CD8-positive, alpha-beta memory T cell (primary cell): ENCODE measurements at places on chromosomes 6 and 20.

GRCh38 chr6:43942616-43943015 lies 172.6 kb downstream of the VEGFA start:
- no peak for DNase-seq

DNA sequence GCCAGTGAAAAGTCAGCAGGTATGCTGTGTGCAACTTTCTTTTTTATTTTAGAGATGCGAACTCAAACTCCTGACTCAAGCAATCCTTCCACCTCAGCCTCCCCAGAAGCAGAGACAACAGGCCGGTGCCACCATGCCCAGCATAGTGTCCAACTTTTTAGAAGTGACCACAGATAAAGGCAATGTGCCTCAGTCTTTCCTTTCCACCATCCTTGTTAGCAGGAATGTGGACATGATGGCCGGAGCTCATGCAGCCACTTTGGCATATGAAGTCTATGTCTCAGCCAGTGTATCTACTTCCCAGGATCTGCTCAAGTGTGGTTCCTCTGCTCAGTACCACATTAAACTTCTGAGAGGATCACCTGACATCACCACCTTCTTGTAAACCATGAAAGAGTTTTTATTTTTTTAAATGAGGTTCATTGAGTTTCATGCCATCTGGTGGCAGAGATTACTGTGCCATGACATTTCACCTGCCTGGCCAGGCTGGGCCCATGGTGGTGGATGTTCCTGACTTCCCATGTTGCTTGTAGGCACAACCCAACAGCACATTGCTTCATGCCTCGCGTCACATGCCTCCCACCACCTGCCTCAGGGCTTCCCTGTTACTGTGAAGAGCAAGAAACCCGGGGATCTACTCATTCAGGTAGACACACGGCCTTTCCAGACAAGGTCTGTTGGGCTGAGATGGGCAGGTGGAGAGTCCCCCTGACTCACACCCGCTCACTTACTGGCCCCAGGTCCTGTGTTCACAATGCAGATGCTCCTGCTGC lies 216.5 kb downstream of the LY86 start:
- no peak for DNase-seq

DNA sequence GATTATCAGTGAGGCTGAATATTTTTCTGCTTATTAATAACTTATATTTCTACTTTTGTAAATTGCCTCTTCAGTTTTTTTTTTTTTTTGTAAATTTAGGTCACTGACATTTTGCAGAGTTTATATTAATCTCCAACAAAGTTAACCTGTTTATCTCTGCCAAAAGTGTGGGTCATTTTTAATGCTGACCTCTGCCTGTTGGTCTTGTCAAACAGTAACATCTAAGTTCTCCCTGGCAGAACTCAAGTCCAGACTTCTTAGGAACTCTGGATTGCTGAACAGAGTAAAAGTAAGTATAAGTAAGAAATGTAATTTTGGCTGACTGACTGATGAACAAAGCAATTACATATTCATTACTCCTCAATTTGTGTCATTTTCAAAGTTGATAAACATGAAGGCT lies 83.9 kb downstream of the CD109 start:
- DNase-seq: no peak

DNA sequence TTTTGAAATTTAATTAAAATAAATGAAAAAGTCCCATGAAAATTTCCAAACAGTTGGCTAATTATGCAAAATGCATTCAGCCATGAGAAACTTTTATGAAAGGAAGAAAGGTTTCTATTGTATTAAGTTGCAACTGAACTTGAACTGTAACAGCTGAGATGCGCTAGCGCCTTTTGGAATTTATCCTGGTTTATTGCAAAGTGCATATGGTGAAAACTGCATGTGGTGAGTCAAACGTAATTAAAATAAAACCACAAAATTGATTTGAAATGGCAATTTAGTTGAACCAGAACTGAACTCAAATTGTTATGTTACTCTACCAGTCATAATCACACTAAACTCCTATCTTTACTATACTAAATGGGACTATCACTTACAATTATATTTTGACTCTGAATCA lies 46.4 kb upstream of the COL21A1 start:
- DNase-seq: no peak

GRCh38 chr20:33986560-33987216 lies 7.0 kb upstream of the RALY start:
- no peak for DNase-seq

DNA sequence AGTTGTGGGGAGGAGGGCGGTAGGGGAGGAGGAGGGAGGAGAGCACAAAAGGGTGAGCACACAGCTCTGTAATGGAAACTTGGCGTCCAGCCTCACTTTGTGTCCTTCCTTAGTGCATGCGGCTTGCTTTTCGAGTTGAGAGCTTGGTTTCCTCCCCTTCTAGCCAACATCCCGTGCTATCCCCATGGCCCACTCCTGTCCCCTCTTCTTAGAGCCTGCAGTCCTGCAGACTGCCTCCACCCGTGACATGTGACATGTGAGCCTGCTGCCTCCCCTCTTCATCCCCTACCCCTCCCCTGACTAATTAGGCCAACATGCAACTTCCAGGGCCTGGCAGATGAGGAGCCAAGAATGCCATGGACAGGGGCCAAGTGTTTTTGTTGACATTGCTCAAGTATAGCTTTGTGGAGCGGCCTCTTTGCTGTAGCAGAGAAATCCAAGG lies 63.2 kb downstream of the SLC24A3 start:
- DNase-seq: no peak

GRCh38 chr20:23826541-23827021 lies at the start of gene CST2:
Gene CST2 (minus strand): TSS chr20:23826729. CDS start chr20:23826660, 69 bp downstream.
- no peak for DNase-seq
